Stimulated activated naive CD8-positive, alpha-beta T cell treated with anti-CD3 and anti-CD28 coated beads, Interleukin-15, Interleukin-2, amounts not matched to agents 100 U/mL and 50 U/mL, for 24 hours (primary cell): ENCODE measurements at places on chromosomes 5 and 9.

DNA sequence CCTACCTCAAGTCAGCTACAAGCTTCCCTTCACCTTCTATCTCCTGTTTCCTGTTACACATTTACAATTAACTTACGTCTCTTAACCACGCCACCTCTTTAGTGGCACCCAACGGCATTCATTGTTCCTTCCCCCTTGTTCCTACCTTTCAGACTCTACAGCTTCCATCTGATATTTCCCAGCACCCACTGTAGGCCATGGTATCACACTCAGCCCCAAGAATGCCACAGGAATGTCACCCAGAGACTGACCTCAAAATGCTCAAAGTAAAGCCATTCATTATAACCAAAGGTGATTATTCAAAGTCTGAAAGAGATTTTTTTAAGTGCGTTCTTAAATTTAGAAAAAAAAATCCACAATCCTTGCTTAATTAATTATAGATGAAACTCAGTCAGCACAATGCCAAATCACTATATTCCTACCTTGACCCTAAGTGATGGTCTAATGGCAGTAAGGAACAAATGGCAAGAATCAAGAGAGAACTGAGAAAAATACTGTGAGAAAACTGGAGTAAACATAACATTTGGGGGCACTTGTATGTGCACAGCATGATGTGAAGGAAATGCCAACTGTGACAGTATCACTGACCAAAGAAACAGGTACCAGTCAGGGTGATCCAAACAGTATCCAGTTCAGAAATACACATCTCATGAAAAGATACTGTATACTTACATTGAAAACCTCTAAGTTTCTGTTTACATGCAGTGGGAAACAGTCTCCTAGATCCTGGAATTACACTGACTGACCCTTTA is 52.1 kb downstream of the CTNND2 start:
- no peak for DNase-seq

DNA sequence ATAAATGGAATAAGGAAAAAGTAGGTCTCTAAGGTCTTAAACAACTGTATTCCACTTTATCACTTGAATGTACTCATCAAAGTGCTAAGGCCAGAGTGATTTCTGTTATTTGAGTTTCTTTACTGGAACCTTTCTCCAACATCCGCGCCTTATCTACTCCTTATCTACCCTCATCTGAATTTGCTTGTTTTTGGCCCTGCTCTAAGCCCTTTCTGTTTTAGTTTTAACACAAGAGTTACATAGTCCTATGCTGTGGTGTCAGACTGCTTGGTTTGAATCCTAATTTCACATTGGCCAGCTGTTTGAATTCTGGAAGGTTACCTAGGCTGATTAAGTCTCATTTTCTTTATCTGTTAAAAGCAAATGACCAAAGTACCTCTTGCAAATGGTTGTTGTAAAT is 128.3 kb downstream of the PCSK5 start:
- no peak for DNase-seq

- peak; percentile 78 for DNase-seq
Observed at GRCh38 chr9:133371261-133371711, 4.6 kb downstream of the SURF4 start.

- no peak for DNase-seq
Observed at GRCh38 chr5:179131321-179131835, 71.2 kb downstream of the ZNF354C start.

GRCh38 chr9:74974558-74974957 is 21.8 kb upstream of the C9orf40 start:
- DNase-seq = no peak

GRCh38 chr5:87769157-87769556 is 356.4 kb upstream of the CCNH start:
- no peak for DNase-seq

- no peak for DNase-seq
Observed at GRCh38 chr9:128216781-128217553, 13.8 kb downstream of the DNM1 start.

DNA sequence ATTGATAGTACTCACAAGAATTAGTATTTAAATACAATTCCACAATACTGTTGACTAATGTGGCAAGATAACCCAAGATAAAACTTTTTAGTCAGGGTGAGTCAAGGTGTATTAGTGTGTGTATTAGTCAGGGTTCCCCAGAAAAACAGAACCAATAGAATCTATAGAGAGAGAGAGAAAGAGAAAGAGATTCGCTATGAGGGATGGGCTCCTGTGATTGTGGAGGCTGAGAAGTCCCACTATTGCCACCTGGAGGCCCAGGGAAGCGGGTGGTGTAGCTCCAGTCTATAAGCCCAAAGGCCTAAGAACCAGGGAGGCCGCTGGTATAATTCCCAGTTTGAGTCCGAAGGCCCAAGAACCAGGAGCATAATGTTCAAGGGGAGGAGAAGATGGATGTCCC is 10.0 kb upstream of the SHISAL2B start:
- DNase-seq = no peak

DNA sequence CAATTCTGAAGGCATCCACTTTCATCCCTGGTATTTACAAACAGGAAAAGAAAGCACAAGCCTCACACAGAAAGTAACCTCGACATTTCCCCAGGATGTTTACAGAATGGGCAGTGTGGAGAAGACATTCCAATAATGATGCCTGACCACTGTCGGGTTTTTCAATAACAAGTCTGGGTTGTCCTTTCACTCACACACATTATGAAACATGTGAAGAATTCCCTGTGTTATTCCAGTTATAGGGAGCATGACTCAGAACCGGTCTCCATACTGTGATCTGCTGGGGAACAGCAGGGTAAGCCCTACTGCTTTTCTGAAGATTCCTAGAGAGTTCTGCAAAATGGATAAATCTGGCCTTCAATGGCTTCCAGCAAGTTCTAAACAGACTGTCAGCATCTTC is 155.3 kb downstream of the ADAMTS12 start:
- no peak for DNase-seq

GRCh38 chr5:59371525-59372127 is 521.9 kb downstream of the PDE4D start:
- no peak for DNase-seq

GRCh38 chr9:92603990-92604389 is 65.9 kb downstream of the IPPK start:
- no peak for DNase-seq

DNA sequence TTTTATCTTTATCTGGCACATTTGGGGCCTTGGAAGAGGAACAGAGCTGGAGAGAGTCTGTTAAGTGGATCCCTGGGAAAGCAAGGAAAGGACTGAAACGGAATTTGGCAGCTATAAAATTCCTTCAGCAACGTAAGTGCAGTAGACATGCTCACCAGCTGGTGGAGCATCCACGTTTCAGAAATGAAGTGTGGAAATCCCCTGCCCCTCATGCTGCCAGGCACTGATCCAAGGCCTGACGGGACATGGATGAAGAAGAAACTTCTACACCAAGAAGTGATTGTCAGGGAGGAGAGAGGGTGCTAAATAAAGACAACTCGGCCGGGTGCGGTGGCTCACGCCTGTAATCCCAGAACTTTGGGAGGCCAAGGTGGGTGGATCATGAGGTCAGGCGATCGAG is 209.3 kb downstream of the ROR2 start:
- no peak for DNase-seq

DNA sequence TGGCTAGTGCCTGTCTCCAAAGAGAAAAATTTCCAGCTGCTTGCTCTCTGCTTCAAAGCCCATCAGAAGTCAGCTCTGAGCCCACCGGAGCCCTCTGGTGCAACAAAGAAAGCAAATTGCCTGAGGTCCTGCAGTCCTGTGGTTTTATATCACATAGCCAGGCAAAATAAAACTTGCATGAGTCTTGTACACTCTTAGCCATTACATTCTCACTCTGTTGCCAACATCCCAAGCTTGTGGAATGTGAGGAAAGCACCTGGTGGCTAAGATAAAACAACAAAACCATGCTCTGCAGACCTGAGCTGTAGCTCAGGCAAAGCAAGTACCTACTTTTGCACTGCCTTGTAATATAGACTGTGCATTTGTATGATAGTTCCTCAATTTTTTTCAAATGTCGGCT is 133.7 kb downstream of the GPBP1 start:
- DNase-seq = no peak

GRCh38 chr5:170821257-170821800 is 37.8 kb downstream of the GABRP start:
- no peak for DNase-seq

DNA sequence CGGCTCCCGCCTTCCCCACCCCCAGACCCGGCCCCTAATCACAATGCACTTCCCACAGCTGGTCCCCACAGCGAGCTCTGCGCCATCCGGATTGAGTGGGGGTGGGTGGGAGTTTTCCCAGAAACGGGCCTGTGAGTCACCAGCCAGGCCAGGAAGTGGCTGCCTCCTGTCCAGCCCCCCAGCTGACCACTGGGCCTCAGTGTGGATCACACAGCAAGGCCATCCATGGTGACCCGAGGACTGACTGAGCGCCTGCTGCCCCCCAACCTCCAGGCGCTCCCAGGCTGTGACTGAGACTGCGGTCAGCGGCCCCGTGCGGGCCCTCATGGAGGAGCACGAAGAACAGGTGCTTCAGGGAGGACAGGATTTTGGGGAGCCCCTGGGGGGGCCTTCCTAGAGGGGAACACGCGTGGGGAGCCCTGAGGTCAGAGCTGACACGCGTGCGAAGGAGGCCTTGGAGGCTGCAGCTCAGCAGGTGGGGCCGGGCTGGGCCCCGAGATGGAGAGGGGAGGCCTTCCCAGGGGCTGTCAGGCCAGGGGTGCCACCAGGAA is 48.3 kb upstream of the EGFL7 start:
- DNase-seq = no peak

GRCh38 chr9:79127661-79128060 is 444.1 kb upstream of the TLE4 start:
- DNase-seq = no peak

- no peak for DNase-seq
Observed at GRCh38 chr5:139655727-139656271, 7.7 kb downstream of the CXXC5 start.

DNA sequence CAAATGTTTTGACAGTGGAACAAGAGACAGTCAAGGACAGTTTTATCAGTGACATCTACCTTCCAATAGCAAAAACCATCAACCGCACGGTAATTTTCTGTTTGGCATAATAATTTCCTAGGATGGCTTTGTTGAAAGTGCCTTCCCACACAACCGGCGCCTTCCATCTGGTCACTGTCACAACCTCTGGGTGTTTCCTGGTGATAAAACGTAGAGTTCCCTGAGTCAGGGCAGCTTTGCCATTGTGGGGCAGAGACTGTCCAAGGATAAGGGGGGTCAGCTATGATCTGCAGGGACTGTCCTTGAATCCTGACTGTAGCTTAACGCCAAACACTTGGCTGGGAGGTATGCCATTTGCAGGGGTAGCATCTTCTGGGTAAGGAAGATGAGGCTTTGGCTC is 47.6 kb downstream of the GGTA1 start:
- DNase-seq = no peak

DNA sequence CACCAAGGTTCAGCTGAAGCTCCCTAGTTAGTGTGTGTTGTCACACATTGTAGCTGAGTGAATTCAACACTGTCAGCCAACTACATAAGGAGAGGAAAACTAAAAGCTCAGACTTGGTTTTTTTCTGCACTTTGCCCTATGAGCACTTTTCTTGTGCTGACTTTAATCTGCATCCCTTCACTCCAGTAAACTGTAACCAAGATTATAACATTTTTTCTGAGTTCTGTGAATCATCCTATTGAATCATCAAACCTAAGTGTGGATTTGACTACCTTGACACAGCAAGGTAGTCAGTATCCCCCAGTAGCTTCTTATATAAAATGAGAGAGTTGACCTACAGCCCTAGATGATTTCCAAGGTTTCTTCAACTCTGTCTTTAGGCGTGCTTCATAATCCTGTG is 325.0 kb downstream of the AGTPBP1 start:
- no peak for DNase-seq

- DNase-seq = no peak
Observed at GRCh38 chr5:3336666-3337065, 259.0 kb upstream of the IRX1 start.

GRCh38 chr5:143898916-143899591 is 87.1 kb downstream of the HMHB1 start:
- no peak for DNase-seq

DNA sequence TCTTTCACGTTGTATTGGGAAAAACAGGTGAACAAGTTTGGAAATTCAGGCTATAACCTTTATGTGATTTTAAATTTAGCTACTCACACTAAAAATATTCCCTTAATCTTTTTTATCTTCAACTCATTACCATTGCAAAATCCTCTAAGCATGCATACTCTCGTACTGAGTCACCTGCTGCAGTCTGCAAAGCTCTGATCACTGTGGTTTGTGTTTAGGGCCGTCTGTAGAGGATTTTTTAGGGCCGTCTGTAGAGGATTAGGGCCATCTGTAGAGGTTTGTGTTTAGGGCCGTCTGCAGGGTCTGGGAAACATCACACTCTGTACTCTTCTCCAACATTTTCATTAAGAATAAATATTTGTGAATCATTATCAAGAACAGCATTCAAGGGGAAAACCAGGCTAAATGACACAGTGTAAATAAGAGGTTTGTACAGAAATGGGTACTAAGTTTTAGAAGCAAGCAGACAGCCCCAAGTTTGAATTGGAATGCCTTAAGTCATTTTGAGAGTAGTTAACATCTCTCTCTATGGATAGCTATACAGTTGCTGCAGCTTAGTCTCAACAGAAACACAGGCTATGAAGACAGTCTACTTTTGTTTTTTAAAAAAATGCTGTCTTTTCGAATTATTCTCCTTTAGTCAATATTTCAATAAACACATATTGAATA is 155.0 kb upstream of the TSLP start:
- no peak for DNase-seq

- no peak for DNase-seq
Observed at GRCh38 chr5:168204165-168204564, 87.3 kb upstream of the WWC1 start.

DNA sequence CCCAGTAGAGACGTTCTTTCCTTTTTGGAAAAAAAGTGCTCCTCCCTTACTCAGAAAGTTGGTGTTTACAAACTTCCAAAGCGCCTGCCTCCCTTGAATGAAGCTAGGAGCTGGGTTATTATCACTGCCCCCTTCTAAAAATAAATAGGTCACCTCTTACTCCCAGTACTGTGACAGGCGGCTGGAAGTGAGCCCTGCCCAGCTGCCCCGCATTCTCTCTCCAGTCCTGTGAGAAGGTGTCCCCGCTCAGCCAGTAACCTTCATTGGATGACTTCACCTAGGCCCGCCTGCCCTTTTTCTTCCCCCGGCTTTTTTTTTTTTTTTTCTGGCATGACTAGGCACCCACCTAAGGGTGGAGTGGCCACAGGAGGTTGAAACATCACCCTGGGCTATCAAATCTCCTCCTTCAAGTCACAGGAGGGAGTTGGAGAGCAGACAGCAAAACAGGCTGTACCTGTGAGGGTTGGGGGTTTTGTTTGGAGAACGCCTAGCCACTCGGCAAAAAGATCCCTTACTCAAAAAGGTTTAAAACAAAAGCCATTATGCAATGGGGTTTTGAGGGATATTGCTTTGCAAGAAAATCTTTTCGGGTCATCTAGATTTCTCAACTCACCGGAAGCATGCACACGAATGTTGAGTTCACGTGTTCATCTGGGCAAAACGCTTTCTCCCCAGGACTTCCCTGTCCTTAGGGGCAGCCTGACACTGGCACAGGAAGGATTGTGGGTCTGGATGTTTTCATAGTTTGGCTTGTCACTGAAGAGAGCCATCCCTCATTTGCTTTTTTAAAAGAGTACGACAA is 43.3 kb upstream of the ZNF622 start:
- DNase-seq = no peak
